HT1080 (cell line): ENCODE measurements at places on chromosomes 13 and 19. TPM values are rescaled to one million over a fixed set of nuclear protein-coding genes. Genes with fewer than 3 reads are reported as not detected.

- peak; percentile 99 for DNase-seq
These were observed 19.3 kb downstream of the GNA15 start for GRCh38 chr19:3154957-3155736.

Gene ZNF835
- total RNA-seq: 0.05 and 0.30 TPM in 2 replicates

Gene LRRC8E
- 11.7 and 14.2 TPM in 2 replicates for total RNA-seq

Gene CNFN
- total RNA-seq: not detected in 2 replicates

DNA sequence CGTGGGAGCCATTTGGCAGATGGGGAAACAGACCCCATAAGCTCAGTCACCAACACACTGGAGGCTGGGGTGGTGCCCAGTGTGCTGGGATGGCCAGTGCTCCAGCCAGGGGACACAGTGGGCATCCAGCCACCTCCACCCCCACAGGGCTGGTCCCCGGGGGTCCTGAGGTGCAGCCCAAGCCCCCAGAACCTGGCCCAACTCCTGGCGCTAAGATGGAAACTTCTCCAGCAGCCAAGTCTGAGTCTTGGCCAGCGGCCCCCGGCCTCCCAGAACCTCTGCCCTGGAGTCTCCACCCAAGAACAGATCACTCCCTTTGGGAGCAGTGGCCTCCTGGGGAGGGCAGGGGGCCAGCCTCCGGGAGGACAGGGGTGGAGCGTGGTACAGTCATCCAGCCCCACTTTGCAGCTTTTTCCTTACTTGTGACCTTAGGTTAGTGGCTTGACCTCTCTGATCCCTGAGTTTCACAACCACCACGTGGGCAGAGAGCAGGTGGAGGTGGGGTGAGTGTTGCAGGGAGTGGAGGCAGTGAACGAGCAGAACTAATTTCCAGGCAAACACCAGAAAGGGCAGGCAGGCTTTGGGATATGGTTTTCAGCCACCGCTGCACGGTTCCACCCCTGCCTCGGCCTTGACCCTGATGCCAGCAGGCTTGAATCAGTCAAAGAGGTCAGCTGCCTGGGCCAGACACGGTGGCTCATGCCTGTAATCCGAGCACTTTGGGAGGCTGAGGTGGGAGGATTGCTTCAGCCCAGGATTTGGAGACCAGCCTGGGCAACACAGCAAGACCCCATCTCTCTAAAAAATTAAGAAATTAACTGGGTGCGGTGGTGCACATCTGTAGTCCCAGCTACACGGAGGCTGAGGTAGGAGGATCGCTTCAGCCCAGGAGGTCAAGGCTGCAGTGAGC is 4.3 kb upstream of the NRTN start:
- no peak for DNase-seq

Gene MBD3L2B
- total RNA-seq: not detected in 2 replicates

Gene SBK3
- not detected in 2 replicates for total RNA-seq

Gene GADD45GIP1
- 75.2 and 77.3 TPM in 2 replicates for total RNA-seq

GRCh38 chr13:80000684-80001509 is 340.0 kb downstream of the SPRY2 start:
- DNase-seq: no peak

Gene POU2F2
- 2.6 and 5.4 TPM in 2 replicates for total RNA-seq

Gene VSTM2B
- not detected in 2 replicates for total RNA-seq

DNA sequence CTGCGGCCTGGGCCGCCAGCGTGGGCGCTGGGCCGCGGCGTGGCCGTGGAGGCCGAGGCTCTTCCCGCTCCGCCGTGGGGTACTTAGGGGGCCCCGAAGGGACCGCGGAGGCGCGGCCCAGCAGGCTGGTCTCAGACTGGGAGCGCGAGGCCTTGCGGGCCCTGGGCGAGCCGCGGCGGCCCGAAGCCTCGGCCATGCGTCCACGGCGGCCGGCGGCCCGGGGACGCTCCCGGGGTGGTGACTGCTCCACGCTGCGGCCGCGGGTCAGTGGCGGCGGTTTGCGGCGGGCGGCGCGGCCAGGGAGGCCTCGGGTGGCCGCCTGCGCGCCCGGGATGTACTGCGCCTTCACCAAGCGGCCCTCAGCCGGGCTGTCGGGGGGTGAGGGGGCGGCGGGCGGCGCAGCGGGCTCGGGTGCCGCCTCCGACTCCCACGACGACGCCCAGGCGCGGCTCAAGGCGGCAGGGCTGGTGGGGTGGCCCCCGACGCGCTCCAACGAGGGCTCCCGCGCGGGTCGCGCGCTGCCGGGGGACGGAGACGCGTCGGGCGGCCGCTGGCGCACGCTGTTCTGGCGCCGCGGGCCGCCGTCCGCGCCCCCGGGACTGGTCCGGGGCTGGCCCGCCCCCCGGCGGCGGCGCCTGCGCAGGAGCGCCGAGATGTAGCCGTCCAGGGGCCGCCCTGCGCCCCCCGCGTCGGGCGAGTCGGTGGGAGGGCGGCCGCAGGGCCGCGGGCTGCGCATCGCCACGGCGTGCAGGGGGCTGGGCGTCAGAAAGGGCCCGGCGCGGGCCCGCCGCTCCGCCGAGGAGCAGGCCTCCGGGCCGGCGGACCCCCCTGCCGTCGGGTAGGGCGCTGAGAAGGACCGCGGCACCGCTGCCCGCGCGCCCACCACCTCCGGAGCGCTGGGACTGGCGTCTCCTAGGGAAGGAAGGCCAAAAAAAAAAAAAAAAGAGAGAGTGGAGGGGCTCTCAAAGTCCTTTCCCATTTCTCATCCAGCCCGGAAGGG is 11.7 kb downstream of the DACT3 start:
- no peak for DNase-seq

- DNase-seq: no peak
These were observed 8.9 kb upstream of the VSTM2B start for GRCh38 chr19:29516821-29517395.

GRCh38 chr19:49806620-49806959 is 6.5 kb downstream of the FUZ start:
- DNase-seq: no peak

- DNase-seq: no peak
These were observed 8.9 kb downstream of the PIP5K1C start for GRCh38 chr19:3691372-3691716.

Gene MEF2B
- not detected in 2 replicates for total RNA-seq

Gene TLE2
- total RNA-seq: 1.1 TPM in 1 of 2 replicates, not detected in the other

- no peak for DNase-seq
These were observed 125.0 kb downstream of the STK24 start for GRCh38 chr13:98451676-98452470.

DNA sequence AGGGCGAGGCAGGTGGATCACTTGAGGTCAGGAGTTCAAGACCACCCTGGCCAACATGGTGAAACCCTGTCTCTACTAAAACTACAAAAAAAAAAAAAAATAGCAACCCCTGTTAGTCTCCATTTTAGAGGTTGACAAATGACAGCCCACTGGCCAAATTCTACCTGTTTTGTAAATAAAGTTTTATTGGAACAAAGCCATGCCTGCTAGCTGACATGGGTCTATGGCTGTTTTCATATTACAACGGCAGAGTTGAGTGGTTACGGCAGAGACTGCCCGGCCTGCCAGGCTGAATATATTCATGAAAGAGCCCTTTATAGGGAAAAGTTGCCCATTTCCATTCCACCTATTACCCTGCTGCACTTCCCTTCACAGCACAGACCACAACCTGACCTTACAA is 103.3 kb downstream of the ZNF557 start:
- no peak for DNase-seq

DNA sequence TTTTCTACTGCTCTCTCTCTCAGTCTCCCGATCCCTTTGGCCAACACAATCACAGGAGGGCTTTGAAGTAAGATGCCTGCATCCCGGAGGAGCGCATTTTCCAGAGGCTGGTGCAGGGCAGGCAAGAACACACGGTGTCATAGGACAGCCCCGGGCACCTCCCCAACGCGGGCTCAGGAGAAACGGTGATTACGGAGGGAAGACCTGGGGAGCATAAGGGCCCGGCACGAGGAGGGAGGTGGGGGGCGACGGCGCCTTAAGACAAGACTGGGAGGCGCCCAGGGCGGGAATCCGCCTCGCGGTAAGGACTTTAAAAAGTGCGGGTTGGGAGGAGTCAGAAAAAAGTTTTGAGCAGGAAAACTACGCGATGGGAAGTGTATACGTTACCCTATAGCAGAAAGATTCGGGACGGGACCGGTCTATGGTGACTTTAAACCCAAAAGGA is 18.7 kb upstream of the ZNF888 start:
- DNase-seq: no peak

DNA sequence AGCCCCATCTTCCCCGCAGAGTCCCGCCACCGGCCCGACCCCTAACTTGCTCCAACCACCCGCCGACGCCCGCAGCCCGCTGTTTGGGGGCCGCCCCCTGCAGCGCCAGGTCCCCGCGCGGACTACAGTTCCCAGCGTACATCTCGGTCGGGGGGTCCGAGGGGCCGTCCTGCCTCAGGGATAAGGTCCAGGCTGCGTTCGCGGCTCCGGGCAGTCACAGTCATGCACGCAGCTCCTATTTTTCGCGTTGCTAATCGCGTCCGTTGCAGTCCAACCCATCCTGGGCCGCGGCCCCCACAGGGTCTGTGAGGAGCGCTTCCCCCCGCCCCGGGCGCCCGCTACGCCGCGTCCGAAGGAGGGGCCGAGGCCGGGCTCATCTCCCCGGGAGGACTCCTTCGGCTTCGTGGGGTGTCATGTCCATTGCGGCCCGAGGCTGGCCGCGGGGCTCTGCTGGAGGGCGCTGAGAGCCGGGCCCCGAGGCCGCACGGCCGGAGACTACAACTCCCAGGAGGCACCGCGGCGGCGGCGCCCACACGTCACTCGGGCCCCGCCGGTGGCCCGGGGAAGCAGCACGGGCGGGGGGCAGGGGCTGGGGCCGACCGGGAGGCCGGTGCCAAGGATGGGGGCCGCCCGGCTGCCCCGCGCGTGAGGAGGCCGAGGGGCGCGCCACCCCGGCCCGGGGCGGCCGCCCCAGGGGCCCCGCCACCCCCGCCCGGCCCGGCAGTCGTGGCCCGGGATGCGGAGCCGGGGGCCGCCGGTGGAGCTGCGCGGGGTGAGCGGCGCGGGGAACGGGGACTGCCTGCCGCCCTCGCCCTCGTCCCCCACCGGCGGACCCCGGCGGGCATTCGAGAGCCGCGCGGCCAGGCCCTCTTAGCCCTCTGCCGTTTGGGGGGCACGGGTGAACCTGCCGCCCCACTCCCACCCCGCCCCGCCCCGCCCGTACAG is at the start of gene MAP3K10:
MAP3K10 (plus strand) TSS at position 536 of the 945 bp plus-strand sequence. CDS start 606 bp downstream, outside the sequence.
- peak; percentile 84 for DNase-seq

GRCh38 chr13:60268203-60268555 is 104.5 kb upstream of the DIAPH3 start:
- no peak for DNase-seq

- DNase-seq: peak; percentile 16
These were observed 1124.9 kb downstream of the EFNB2 start for GRCh38 chr13:105410602-105411001.

- no peak for DNase-seq
These were observed 33.9 kb upstream of the GRTP1 start for GRCh38 chr13:113397608-113398425.

Gene PLA2G4C
- total RNA-seq: 1.6 and 1.9 TPM in 2 replicates

- no peak for DNase-seq
These were observed 212.2 kb downstream of the ENOX1 start for GRCh38 chr13:43574605-43575004.

DNA sequence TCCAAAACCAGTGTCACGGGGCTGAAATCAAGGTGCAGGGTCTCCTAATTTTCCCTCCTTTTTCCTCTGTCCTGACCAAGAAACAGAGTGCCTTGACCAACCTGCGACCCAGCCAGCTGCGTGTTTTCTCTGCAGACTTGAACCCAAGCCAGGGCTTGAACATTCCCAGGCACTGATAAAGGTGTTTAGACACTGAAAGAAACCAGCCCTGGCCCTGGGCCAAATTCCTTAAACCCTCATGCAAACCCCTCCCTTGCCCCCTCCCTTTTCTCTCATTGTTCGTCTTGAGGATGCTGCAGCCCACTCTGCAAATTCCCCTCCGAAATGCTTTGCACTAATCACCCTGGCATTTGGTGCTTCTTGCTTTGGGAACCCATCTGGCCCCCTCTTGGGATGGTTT is 9.5 kb upstream of the FFAR2 start:
- DNase-seq: no peak

Gene SHFL
- 6.9 and 9.5 TPM in 2 replicates for total RNA-seq

- DNase-seq: peak; percentile 37
These were observed at the start of gene HTR2A for GRCh38 chr13:46896341-46897137. TSS of gene HTR2A (minus strand) at chr13:46897053. CDS start at chr13:46895906, 1,147 bp downstream.

DNA sequence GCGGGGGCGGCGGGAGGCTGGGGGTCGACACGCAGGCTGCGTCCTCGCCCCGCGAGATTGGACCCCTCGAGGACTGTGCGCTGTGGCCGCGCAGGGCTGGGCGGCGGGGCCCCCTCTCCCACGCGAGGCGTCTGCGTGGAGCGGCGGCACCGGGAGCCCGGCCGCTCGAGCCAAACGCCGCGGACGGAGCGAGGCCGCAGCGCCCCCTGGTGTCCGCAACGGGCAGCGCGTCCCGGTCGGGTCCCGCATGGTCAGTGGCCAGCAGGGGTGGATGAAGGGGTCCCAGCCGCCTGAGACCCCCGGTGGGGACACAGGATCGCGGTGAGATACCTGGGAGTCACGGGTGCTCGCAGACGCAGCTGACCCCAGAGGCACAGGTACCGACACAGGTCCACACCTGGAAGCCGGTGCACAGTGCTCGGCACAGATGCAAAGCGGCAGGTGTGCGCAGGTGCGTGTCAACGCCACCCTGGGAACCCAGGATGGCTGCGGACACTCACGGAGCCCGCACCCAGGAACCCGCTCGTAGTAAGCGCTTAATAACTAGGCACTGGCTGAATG is 2.1 kb upstream of the CIRBP start:
- DNase-seq: peak; percentile 48

DNA sequence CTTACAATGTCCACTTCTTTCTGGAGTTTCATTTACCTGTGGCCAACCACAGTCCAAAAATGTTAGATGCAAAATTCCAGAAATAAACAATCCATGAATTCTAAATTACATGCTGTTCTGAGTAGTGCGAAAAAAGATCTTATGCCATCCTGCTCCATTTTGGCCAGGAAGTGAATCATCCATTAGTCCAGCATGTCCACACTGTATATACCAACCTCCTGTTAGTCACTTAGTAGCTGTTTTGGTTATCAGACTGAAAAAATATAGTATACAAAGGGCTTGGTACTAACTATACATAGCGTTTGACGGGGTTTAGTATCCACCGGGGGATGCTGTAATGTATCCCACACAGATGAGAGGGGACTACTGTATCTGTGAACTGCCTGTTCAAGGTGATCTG is 618.0 kb upstream of the ARGLU1 start:
- DNase-seq: peak; percentile 79

DNA sequence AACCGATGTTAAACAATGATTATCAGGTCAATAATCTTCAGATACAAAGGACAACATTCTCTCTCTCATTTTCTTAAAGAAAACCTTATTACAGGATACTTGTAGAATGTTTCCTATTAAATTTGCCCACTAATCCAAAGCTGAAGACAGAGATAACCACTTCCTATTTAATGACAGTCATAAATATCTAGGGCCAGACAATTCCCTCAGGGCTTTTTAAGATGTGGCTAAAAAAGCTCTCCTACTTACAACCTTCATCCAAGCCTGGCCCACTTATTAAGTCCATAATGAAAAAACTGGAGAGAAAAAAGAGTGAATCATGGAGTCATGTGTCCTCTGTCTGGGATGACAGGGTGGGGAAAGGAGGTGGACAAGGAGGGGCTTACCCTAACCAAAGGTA is 235.9 kb downstream of the KLF12 start:
- DNase-seq: no peak

GRCh38 chr13:36046672-36047071 is 84.5 kb downstream of the DCLK1 start:
- DNase-seq: no peak

Gene EDDM13
- 0.98 TPM in 1 of 2 replicates, not detected in the other for total RNA-seq

- no peak for DNase-seq
These were observed 14.2 kb upstream of the ANGPTL8 start for GRCh38 chr19:11225172-11225571.

Gene RTBDN
- total RNA-seq: not detected in 2 replicates

GRCh38 chr13:112783135-112783977 is 93.5 kb downstream of the ATP11A start:
- DNase-seq: no peak

GRCh38 chr13:28459911-28460310 is 35.0 kb downstream of the FLT1 start:
- DNase-seq: no peak
